GOT3 (cell line): ENCODE measurements at places on chromosomes 13 and 19.

GRCh38 chr19:30068528-30069395 lies 126.7 kb downstream of the URI1 start:
- DNase-seq: no peak

DNA sequence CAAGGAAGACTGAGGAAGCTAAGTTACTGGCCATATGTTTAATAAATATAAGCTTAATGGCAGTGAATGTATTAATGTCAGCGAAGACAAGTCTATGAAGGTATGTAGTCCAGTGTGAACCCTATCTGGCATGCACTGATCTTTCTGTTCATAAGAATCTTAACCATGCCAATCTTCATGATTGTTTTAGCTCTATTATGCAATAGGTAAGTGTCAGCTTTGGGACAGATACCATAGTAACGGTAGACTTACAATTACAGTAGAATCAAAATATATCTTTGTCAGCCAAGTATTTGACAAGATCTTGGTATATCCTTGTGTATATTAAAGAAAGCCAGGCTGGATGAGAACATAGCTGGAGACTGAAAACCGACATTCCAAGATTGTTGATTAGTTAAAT lies 428.5 kb downstream of the SPRY2 start:
- DNase-seq: no peak

DNA sequence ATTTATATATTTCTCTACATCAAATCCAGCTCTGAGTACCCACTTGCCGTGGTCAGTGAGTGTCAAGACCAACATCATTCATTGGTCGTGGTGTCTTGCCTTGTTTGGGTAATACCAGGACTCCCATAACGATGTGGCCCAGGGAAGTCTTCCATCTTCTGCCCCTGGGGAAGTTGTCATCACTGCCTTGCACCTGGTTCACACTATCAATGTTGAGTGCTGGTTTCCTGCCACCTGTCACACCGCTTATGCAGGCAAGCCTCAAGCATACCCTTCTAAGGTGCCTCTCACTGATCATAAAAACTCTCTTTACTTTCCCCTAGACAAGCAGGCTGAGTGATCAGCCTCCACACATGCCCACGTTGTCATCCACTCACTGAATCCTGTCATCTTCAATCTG lies 382.4 kb downstream of the KCTD12 start:
- DNase-seq: no peak

GRCh38 chr13:34459856-34460255 lies 482.2 kb upstream of the NBEA start:
- DNase-seq: no peak

DNA sequence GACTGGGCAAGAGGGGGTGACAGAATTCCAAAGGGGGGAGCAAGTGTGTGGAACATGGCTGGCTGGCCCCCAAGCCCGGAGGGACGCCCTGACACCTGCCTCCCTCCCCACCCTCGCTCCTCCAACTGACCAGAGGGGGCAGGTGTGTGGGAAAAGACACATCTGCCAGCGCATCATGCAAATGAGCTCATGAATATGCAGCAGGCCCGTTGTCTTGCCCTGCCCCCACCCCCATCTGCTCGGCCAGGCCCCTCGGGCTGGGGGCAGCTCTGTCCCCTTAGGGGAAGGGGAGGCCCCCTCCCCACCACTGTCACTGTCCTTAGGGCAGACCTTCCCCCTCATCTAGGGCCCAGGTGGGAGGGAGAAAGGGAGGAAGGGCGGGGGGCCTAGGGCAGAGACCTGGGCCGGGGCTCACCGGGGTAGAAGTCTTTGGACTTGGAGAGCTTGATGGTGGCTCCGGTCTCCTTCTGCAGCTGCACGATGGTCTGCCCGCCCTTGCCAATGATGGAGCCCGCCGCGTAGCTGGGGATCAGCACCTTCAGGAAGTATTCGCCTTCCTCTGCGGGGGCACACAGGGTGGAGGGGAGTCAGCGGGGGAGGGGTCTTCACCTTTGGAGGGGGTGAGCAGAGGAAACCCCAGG lies 12.9 kb downstream of the NOVA2 start:
- DNase-seq: no peak

GRCh38 chr19:41307954-41308449 lies 2.0 kb upstream of the CCDC97 start:
- no peak for DNase-seq

- no peak for DNase-seq
These were observed 482.5 kb downstream of the ZNF536 start for GRCh38 chr19:30854661-30855060.

- DNase-seq: no peak
These were observed 5.0 kb upstream of the MTMR6 start for GRCh38 chr13:25292301-25292700.

- no peak for DNase-seq
These were observed 2.0 kb upstream of the PTOV1 start for GRCh38 chr19:49848938-49849337.
